ENCODE measurements at places on chromosomes 1 and 21.
A peak's percentile ranks its signal among the peaks of the same experiment; 100 is the strongest.

DNA sequence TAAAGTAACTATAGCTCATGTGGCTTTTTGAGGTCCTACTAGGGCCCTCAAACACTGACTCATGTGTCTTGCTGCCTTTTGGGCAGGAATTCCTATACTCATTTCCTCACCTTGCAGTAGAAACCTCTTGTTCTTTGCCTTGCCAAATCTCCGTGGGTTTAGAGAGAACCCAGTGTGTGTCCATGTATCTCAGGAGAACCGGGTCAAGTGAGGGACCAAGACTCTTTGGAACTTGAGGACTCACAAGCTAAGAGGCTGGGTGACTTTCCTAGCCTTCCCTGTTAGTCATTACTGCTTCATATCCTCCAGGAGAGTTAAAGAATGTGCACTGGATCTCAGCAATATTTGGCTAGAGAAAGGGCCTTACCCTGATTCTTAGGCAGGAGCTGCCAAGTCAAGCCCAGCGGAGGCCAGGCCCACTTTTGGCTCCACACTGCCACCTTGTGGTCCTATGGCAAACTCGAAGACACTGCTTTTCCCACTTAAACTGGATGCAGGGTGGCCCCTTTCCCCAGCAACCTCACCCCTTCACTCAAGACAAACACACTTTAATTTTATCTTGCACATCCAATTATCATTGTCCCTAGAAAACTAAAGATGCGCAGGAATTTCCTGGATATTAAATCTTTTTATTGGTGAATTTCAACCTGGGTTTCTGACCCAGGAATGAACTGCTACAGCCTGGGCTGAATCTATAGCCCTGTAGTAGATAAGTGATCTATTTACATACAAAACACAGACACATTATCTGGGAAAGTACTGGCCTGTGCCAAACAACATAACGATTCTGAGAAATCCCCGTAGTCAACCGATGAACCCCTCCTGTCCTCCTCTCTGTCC is 10.6 kb downstream of the AVPR1B start:
- DNase-seq = peak; percentile 73

DNA sequence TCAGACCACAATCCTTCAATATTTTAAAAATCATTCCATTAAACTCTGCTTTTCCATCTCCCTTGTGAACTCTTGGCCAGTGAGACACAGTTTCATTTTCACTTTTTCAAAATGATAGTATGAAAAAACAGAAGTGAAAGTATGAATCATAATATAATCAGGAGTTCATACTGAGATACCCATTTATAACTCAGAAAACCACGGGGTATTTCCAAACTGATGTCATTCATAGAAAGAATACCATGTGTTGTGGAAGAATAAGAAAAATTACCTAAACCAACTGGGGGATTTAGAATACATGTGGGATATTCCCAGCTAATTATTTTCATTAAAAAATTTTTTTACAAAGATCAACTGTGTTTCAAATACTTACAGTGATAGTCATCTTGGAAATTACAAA is 149.9 kb downstream of the MRPL39 start:
- peak; percentile 85 for DNase-seq

- no peak for DNase-seq
Measured at GRCh38 chr1:91613595-91613994, 112.9 kb downstream of the CDC7 start.

GRCh38 chr1:213939888-213940287 is 47.9 kb upstream of the PROX1 start:
- no peak for DNase-seq

DNA sequence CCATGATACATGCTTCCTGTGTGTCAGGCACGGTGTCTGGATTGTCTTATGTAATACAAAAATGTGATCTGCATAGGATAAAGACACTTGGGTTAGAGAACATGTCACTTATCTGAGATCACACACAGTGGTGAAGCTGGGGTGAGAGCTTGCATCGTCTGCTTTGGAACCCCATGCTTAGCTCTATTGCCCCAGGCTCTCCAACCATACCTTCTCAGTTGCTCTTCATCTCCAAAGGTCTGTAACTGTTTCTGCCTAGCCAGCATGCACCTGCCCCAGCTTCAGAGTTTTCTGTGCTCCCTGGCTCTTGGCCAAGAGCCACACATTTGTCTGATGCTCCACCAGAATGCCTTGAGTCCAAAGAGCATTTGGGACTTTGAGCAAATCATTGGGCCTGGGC is 93.9 kb upstream of the COG2 start:
- no peak for DNase-seq

DNA sequence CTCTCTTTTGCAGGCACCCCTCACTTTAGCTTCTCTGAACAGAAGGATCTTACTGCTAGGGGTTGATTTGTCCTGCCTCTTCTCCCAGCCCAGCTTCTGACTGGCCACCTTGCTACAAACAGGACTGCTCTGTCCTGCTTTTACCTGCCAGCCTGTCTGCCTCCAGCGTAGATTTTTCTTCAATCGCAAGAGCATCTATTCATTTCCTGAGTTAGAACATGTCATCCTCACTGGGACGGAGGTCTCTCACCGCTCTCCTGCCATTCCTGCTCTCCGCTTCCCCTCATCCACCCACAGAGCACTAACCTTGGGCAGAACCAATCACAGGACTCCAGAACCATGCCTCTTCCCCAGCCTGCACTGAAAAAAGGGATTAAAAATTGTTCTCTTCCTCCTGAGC is 3.5 kb upstream of the ATP1B1 start:
- DNase-seq = no peak

GRCh38 chr1:40318970-40319621 is 2.0 kb upstream of the COL9A2 start:
- DNase-seq = no peak

DNA sequence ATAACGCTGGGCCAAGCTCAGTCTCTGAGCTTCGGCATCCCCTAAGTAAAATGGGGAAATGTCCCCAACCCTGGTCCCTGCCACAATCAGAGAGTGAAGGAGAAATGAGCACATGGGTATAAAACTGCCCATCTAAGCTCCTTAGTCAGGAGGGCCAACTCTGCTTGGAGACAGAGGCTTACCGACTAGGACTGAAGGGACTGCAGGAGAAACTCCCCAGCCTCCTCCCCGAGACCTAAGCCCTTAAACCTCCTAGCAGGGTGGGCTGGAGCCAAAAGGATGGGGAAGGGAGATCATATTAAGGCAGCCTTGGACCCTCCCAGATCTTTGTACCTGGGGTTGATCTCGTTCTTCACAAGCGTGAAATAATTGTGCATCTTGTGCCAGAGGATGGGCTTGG is 5.5 kb downstream of the ETNK2 start:
- DNase-seq = no peak

GRCh38 chr1:193524021-193524420 is 337.6 kb upstream of the B3GALT2 start:
- DNase-seq = no peak

DNA sequence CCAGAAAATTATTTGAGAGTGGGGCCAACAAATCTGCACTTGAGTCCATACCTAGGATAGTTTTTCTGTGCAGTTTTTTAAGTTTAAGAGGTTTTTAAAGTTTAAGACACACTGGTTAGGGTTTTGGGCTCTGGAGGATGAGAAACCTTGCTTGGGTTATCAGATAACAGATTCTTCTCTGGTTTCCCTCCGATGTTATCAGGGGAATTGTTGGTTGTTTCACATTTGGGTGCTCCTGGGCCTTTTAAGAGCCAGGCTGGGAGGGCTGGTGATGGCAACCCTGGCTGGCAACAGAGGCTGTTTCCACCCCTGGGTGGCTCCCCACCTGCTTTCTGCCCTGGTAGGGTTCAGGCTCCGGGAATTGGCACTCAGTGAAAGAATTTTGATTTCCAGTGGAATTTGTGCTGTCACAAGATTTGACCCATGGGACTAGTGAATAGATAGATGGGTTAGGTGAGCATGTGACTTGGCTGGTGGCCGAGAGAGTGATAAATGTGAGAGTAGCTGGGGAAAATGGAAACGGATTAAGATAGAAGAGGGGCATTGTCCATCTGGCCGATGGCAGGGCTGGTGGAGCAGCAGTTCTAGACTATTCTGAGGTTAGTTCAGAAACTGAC is 14.8 kb downstream of the VANGL1 start:
- no peak for DNase-seq

GRCh38 chr1:42736152-42736551 is 3.9 kb downstream of the CLDN19 start:
- no peak for DNase-seq

- DNase-seq = no peak
Measured at GRCh38 chr1:107533436-107533835, 392.6 kb downstream of the NTNG1 start.

DNA sequence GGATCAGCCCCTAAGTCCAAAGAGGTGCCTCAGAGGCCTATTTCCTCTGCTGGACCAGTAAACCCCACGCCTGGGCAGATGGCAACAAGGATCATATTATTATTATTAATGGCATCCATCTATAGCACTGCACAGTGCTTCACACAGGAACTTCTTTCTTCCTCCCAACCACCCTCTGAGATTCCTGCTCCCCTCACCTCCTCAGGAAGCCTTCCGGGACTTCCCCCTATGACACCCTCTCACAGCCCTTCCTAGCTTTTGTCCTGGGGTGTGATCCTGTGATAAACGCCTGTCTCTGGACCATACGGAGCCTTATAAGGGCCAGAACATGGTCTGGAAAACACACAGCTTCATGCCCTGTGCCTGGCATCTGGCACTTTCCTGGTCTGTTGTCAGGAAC is 3.2 kb downstream of the FBXO2 start:
- no peak for DNase-seq

DNA sequence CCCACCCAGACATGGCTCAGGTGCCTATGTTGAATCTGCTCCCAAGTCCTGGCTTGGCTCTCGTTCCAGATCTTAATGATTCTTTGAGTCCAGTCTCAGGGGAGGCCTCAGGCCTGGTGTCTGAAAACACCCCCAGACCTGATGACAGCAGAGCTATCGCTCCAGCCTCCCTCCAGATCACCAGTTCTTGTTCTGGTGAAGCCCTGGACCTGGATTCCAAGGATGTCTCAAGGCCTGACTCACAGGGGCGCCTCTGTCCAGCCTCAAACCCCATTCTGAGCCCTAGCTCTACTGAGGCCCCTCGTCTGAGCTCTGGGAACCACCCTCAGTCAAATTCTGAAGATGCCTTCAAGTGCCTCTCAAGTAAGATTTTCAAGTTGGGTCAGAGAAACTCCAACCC is 11.4 kb downstream of the MROH7 start:
- no peak for DNase-seq

GRCh38 chr1:235004276-235004675 is 124.4 kb downstream of the TOMM20 start:
- no peak for DNase-seq

GRCh38 chr1:6996371-6996770 is 211.1 kb downstream of the CAMTA1 start:
- no peak for DNase-seq

- DNase-seq = no peak
Measured at GRCh38 chr1:211229365-211229759, 29.8 kb upstream of the RCOR3 start.

- DNase-seq = no peak
Measured at GRCh38 chr1:154171880-154172279, 17.0 kb upstream of the NUP210L start.

GRCh38 chr1:198455966-198456365 is 84.5 kb downstream of the ATP6V1G3 start:
- DNase-seq = no peak

DNA sequence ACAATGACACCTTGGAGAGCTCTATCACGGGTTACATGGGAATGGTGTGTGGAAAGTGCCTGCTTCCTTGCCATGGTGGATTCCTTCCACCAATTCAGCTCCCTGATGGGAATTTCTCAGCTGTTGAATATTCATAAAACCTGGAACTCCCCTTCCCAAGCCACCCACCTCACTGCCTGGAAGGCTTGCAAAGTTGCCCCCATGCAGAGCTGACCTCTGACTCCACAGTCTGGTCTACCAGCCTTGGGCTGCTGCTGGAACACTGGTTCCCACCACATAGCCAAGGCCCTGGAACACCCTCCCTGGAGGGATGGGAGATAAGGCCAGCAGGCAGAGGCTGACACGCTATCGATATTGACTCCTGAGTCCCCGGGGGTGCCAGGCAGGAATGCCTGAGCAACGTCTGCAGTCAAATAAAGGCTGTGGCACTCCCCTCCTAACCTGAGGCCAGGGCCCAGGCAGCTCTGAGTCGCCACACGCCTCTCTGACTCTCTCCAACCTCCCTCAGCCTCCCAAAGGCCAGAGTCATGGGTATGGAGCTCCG is 8.8 kb downstream of the CCDC24 start:
- no peak for DNase-seq
